Right forelimb (tissue), 1 donor: ENCODE measurements at places on chromosomes 3 and 15.

- no peak for DNase-seq
These were observed 33.4 kb downstream of the KAT2B start for GRCh38 chr3:20073683-20074082.

GRCh38 chr3:50245251-50245745, 9.3 kb downstream of the GNAI2 start:
- no peak for DNase-seq

DNA sequence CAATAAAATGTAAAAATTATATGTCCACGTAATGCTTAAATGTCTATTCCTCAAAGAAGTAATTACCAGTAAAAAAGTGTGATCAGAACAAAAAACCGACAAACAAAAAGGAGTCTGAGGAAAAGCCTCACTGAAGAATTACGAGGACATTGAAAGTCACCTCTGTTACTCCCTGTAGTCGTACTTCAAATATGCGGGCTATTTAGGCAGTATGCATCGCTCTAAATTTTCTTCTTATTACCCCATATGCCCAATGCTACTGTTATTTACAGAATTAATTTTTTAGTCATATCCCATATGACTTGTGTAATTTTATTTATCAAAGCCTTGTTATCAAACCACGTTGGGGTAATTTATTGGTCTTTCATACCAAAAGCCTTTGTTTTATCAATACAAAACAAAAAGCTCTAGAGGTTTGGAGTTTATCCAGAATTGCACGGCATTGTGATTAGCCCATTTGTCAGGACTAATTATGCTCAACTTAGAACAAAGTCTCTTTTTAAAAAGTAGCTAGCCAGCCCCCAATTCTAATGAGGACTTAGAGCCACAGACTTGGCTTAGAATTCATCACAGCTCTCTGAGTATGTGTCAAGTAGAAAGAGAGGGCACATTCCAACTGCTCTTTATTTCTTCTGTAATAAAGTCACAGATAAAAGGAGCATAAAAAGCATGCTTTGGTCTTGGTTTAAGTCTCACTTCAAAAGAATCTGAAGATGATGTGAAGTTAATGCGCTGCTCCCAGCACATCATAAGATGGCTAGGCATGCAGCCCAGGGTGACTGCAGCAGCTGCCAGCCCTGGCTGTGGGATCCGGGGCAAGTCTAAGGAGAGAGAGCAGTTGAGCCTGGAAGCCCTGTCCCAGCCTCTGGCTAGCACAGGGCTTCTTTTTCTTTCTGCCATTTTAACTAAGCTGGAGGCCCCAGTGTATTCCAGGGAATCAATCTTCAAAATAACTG, 521.0 kb downstream of the GABRG3 start:
- DNase-seq = peak; percentile 54

DNA sequence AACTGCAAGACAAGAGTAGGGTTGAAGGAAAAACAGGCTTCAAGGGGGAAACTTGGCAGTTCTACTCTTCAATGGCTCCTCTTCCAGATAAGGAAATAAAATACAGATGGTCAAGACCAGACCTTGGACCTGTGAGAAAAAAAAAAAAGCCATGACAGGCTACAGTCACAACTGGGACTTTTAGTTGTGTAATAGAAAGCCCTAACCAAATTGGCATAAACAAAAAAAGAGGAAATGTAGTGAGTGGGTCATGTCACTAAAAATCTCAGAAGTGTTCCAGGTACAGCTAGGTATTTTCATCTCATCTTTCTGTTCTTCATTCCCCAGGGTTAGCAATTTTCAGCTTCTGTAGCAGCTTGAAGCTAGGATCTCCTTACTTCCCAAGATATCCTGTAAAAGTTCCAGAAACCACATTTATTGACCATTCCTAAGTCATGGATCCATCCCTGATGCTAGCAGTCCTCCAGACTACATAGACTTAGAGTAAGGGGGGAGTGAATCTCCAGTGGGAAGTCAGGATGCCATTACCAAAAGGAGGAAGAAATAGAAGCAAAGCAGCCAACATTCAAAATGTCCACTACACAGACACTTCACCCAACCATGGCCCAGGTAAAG, 61.0 kb upstream of the CSTA start:
- DNase-seq = no peak

DNA sequence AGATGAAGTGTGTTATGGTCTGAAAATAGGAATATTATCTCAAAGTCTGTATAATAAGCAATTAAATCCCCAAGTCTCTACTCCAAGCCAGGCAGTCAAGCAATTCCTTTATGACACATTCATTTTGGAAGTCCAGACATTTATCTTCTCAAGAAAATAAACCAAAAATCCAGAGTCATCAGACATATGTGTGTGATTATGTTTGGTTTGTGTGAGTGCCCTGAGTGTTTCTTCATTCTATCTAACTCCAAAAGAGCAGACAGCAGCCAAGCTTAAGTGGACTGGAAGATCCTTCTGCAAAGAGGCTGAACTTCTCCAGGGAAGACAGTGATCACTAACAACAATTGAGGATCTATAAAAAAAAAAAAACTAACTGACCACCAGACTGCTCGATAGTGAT, 239.8 kb downstream of the STAG1 start:
- no peak for DNase-seq

- no peak for DNase-seq
These were observed 319.6 kb upstream of the TBC1D5 start for GRCh38 chr3:18061737-18062656.

DNA sequence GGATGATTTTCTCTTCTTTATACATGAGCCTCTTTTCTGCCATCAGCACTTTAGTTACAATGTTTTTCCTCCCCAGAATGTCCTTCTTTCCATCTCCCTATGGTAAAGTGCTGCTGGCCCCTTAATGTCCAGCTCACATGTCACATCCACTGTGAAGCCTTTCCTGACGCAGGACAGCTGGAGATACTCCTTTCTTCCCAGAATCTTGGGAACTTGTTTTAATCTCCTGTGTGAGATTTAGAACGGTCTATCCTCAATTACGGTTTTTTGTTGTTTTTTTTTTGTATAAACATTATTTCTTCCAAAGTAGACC, 147.7 kb upstream of the TSC22D2 start:
- no peak for DNase-seq

DNA sequence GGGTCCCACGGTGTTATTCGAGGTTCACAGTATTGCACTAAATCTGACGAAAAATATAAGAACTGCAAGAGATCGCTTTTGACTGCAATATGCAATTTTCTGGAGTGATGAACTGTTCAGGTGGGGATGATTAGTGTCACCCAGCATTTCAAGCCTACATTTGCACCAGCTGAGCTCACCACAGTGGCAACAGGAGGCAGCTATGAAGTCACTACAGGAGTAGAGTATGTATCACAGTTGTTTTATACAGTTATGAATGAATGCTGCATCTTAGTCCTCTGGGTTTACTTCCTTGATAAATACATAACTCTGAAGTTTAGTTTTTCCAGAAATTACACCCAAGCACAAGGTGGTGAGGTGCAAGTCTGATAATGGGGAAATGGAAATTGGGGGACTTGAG, 69.6 kb downstream of the CHSY1 start:
- no peak for DNase-seq

DNA sequence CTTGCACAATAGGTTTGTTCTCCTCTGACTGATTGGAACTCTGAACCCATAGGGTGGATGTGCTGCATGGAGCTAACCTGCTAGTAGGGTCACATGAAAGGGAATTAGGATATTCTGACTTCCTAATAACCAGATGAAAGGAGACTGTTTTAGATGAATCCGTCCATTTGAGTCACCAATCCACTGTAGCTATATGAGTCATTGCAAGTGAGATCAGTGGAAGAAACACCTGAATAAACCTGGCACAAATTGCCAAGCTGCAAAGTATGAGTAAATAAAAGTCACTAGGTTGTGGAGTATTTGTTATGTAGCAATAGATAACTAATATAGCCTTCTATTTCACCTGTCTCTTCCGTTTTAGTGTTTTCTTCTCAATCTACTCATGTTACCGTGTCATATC, 584.4 kb downstream of the PDCD6IP start:
- no peak for DNase-seq

DNA sequence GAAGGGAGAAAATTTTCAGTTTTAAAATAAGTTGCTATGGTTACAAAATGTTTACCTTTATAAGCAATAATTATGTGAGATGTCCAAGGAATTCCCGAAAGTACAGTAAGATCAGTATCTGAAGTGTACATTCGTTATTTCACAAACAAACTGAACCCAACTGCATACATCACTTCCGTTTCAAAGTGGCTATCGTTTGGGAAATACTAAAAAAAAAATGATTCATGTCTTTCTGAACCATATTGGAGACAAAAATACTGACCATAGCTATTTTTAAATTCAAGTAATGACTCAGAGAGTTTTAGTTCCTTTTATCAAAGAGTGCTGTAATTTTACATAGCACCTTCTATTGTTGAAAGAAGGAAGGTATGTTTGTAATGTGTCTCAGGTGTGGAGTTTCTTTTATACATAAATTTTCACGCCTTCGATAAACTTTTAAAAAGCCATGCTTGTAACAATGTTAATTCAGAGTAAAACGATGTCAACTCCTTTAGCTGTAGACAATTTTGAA, 8.0 kb upstream of the ANKRD28 start:
- DNase-seq = no peak

DNA sequence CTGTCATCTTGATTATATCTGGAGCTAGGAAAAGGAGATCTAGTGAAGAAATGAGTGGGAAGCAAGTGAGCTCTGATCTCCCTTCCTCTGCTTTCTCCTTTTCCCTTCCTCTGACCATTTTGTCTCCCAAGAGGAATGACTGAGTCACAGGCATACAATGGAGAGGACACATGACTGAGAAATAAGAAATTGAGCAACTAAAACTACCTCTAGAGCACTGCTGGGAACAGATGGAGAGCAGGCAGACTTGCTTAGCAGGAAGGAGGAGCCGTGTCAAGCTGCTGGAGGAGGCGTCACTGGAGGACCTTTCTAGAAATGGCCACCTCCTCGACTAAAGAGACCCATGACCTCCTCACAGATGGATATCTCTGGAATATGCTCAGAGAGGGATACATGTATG, 66.9 kb upstream of the MYO5C start:
- no peak for DNase-seq
